ENCODE measurements at places on chromosomes 2 and 18. TPM values are rescaled to one million over a fixed set of nuclear protein-coding genes. Genes with fewer than 3 reads are reported as not detected.

Gene IL1F10
- total RNA-seq: not detected

Gene CDH2
- total RNA-seq: 6.2 TPM

Gene PROC
- not detected for total RNA-seq

Gene TSPYL6
- not detected for total RNA-seq

Gene ANKRD30BL
- total RNA-seq: not detected

Gene GAL3ST2
- 0.68 TPM for total RNA-seq

Gene IAH1
- total RNA-seq: 81.7 TPM

Gene NT5C1B
- total RNA-seq: not detected

Gene PPP4R1
- 162 TPM for total RNA-seq

Gene NLRC4
- total RNA-seq: 1.8 TPM

Gene KCNIP3
- 12.2 TPM for total RNA-seq

Gene OSBPL6
- 3.2 TPM for total RNA-seq

Gene C2orf80
- total RNA-seq: not detected

Gene NEU2
- total RNA-seq: not detected

Gene POTEJ
- not detected for total RNA-seq

Gene COLEC11
- 3.3 TPM for total RNA-seq

All from sigmoid colon (tissue), 7 donors.